Omental fat pad (tissue), 4 donors: ENCODE measurements at places on chromosomes 12 and 14. TPM values are rescaled to one million over a fixed set of nuclear protein-coding genes. Genes with fewer than 3 reads are reported as not detected.

DNA sequence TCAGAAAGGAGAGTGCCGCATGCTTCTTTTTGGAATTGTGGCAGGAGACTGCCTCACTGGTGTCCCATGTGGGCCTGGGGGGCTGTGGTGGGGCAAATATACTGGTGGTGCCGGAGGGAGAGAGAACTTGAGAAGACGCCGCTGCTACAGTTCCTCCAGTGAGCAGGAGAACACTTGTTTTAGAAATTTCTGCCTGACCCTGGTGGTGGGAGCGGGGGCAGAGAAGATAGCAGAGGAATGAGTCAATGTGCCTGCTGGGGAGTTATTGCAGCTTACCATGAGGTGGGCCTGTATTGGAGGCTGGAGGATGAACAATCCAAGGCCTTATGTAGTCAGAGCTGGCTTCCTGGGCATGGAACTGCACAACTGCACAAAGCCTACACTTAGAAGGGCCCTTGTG is 211.8 kb downstream of the SNAPC1 start:
- no peak for DNase-seq

The SPIC gene
- not detected for total RNA-seq

GRCh38 chr12:27580561-27581330 is 56.7 kb downstream of the PPFIBP1 start:
- no peak for DNase-seq

DNA sequence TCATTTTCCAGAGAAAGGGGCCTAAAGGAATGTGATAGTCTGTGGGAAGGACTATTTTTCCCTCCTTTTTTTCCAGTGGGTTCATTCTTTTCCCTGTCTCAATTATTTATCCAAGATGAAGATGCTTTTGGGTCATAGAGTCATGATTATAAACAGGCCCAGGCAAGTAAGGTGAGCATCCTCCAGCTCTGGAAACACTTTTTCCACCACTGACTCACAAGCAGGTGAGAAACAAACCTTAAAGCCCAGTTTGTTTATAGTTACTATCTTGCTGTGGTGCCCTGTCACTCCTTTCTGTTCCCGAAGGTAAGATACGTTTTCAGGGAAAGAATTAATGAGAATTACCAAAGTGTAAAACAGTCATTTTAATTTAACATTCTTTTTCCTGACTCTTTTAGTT is 107.7 kb upstream of the IFNG-AS1 start:
- DNase-seq = no peak

The GLIPR1L1 gene
- not detected for total RNA-seq

DNA sequence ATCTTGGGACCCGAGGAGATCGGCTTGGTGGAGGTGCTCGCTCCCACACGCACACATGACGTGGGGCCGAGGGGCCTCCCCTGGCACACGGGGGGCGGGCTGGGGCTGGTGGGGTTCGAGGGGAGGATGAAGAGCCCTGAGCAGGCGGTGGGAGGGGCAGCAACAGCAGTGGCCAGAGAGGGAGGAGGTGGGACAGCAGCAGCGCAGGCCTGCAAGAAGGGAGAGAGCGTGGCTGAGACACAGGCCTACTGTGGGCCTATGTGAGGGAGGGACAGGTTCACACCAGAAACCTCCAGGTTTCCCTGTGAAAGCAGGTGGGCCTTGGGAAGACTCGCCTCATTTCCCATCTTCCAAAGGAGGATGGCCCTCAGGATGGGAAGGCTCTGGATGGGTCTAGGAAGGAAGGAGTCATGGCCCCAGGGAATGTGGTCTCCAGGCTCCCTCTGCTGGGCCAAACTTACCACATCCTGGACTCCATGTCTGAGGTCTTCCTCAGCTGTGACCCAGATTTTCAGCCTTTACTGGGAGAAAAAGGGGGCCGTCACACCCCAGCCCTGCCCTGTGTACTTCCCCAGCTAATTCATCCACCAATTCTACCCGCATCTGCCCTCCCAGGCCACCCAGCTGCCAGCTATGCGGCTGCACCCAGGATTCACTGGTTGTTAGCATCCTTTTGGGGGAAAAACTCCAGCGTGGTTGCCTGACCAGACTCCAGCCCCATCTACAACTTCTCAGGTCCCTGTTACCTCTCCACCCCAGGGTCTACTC is 2.8 kb downstream of the PIANP start:
- DNase-seq = no peak

DNA sequence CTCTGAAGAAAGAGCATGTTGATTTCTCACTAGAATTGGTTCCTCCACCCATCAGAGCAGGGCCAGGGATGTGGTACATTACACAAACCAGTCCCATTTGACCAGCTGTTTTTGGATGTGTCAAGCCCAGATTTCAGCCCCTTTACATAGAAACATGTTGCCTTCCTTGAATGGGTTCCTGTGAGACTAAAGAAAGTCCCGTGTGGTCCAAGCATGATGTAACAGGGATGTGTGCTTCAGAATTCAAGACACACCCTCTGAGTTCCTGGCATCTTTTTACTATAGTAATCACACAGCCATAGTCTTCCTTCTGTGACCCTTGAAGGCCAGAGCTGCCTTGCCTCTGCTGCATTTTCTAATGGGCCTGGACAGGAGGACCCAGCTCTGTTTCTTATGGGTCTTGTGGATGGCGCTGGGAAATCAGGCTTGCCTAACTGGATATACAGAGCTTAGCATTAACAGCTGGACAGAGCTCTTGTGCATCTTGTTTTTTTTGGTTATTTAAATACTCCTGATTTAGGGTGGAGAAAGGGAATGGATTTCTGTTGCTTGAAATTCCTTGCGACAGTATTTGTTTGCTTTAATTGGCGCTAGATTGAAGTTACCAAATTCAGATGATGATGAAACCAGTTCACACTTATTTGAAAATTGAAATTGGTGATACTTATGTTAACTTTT is 341.0 kb downstream of the ZFP36L1 start:
- no peak for DNase-seq

DNA sequence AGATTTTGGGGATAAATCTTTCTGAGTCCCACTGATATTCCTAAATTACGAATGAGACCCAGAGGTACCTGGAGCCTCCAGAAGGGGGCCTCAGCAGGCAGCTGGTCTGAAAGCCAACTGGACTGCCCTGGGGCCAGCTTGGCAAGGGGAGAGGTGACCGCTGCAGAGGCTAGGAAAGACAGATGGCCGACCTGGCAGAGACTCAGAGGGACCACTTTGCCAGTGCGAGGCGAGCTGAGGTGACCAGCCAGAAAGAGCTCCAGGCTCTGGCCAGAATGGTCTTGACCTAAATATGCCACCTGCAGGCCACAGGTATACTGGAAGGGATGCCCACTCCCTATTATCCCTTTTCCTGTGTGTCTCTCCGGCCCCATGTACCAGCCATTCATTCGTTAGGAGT is 256.8 kb upstream of the GARIN6 start:
- DNase-seq = no peak

DNA sequence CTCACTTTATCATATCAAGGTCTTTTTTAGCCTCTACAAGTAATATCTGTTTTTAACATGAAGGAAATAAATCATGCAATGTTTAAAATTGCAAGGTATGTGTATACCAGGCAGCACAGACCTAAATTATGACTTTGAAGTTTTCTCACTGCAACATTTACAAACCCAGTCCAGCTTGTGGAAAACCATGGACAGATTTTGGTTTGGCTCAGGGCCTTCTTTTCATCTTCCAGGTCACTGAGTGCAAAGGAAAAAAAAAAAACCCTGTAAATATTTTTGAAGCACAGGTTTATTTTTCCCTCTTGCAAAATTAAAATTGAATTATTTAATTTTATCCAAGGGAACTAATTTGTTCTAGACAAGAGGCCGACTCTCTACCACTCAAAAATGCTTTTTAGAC is 13.8 kb downstream of the MGP start:
- DNase-seq = no peak

DNA sequence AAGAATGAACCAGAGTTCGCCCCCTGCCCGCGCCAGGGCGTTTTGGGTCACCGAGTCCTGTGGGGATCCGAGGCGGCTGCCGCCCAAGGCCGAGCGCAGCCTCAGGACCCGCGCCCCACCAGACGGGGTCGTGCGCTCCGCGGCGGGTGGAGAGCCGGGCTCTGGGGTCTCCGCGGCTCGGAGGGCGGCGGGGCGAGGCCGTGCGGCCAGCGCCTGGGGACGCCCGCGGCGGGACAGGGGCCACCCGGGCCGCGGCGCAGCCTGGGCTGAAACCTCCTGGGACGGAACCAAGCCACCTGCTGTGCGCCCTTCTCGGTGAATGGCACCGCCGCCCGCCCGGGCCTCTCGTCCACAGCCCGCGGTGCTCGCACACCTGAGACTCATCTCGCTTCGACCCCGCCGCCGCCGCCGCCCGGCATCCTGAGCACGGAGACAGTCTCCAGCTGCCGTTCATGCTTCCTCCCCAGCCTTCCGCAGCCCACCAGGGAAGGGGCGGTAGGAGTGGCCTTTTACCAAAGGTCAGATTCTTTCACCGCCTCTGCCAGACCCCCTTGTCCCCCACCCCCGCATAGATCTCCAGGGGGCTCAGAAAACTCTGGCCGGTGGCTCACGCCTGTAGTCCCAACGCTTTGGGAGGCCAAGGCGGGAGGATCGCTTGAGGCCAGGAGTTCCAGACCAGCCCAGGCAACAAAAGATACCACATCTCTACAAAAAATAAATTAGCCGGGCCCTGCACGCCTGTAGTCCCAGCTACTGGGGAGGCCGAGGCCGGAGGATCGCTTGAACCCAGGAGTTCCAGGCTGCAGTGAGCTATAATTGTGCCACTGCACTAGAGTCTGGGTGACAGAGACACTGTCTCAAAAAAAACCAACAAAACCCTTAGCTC is 901 bp downstream of the B3GNT4 start:
- no peak for DNase-seq

- no peak for DNase-seq
Observed at GRCh38 chr12:108116699-108117098, 12.4 kb upstream of the WSCD2 start.

The POTEM gene
- total RNA-seq = not detected

GRCh38 chr14:59275668-59276067 is 87.2 kb downstream of the DAAM1 start:
- no peak for DNase-seq

DNA sequence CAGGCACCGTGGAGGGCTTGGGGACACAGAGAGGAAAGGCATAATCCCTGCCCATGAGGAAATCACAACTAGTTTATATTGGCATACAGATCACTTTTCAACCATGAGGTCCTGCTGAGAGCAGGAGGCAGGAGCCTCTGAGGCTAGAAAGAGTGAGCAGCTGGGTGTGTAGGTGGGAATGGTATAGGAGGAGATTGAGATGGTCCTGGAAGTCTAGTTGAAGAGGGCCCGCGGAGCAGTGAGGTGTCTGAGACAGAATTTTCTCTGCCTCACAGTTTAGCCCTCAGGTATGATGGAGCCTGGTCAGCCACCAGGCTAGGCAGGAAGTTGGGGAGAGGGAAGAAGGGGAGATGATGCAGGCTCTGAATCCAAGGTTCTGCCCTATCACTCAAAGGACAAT is 54.7 kb upstream of the JDP2 start:
- DNase-seq = no peak

DNA sequence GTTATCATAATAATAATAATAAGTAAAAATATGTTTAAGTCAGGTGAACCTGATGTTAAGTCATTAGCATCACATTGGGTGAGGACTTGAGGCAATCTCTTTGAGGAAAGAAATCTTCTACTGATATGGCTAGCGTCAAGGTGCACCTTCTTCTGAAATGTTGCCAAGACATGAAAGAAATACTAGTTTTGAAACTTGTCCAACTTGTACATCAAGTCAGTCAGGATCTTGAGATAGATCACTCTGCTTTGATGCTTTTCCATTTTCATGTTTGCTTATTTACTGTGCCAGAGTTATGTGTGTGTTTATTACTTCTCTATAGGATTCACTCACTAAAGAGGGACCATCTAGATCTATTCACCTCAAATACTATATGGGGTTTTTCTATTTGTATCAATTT is 90.0 kb upstream of the USP15 start:
- no peak for DNase-seq

The SLCO1A2 gene
- not detected for total RNA-seq

DNA sequence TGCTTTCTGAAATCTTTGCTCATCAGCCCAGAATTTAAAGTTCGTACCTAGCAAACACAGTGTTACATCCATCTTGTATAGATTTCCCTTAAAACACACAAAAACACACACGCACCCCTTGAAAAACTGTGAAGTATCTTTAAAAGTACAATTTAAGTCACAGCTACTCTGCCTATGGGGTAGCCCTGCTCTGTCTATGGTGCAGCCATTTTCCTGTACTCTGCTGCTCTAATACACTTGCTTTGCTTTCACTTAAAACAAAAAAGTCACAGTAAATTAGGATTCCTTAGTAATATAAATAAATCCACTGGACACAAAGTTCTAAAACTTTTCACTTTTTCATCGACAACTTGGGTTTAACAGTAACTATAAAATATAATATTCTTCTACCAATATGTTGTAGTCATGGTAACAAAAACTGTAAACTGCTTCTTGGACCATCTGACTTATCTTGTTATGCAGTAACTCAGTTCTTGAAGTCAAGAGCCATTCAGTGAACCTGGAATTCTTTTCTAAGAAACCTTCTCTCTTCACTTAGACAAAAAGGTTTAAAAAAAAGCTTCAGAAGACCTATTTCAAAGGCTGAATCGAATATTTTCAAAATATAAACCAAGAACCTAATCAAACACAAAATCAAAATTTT is 63.5 kb downstream of the MED13L start:
- DNase-seq = no peak

GRCh38 chr12:56931474-56931978 is 2.7 kb downstream of the SDR9C7 start:
- DNase-seq = no peak

The OR6C74 gene
- total RNA-seq = not detected

The GLIPR1 gene
- 39.3 TPM for total RNA-seq

DNA sequence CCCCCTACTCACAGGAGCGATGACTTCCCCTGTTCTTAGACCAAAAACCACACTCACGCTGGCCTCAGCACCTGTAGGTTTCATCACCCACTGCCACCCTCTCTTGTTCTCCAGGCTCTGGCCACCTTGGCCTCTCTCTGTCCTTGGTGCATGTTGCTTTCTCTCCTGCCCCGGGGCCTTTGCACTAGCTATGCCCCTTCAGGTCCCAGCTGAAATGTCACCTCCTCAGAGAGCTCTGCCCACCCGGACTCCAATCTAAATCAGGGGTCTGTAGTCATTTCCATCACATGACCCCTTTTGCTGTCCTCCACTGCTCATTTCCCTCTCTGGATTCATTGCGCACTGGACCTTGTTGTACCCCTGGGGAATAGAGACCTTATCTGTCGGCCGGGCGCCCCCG is 8.2 kb upstream of the TRPV4 start:
- DNase-seq = no peak

GRCh38 chr14:74616507-74616906 is 4.5 kb upstream of the LTBP2 start:
- no peak for DNase-seq

The KRT6A gene
- total RNA-seq = 3.3 TPM

The ERBB3 gene
- total RNA-seq = 2.9 TPM

The MYF5 gene
- not detected for total RNA-seq

- DNase-seq = no peak
Observed at GRCh38 chr12:101076921-101077320, 133.1 kb downstream of the SLC5A8 start.
